ENCODE measurements at places on chromosomes 11 and 22. TPM values are rescaled to one million over a fixed set of nuclear protein-coding genes. Genes with fewer than 3 reads are reported as not detected.

GRCh38 chr11:57471496-57471895 is 11.2 kb downstream of the RTN4RL2 start:
- no peak for DNase-seq

Gene TUB
- total RNA-seq: 5.2 TPM

DNA sequence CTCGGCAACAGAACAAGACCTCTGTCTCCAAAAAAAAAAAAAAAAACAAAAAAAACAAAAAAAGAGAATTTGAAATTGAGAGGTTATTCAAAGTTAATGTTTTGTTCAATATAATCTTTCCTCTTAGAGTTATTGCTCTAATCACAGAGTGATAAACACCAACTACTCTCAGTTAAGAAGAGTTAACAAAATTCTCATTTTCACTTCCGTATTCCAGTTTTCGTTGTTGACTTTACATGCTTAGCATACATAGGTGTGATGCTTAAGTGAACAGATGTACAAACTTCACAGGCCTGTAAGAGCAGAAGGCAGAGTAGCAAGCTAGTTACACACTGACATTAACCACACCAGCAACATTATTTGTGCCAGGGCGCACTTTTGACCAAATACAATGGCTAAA is 12.3 kb downstream of the EIF4ENIF1 start:
- DNase-seq: no peak

Gene CARNS1
- 0.71 TPM for total RNA-seq
